ENCODE measurements at places on chromosomes 3 and 15.

GRCh38 chr3:52281981-52282801, 3.7 kb upstream of the WDR82 start:
- DNase-seq: no peak

DNA sequence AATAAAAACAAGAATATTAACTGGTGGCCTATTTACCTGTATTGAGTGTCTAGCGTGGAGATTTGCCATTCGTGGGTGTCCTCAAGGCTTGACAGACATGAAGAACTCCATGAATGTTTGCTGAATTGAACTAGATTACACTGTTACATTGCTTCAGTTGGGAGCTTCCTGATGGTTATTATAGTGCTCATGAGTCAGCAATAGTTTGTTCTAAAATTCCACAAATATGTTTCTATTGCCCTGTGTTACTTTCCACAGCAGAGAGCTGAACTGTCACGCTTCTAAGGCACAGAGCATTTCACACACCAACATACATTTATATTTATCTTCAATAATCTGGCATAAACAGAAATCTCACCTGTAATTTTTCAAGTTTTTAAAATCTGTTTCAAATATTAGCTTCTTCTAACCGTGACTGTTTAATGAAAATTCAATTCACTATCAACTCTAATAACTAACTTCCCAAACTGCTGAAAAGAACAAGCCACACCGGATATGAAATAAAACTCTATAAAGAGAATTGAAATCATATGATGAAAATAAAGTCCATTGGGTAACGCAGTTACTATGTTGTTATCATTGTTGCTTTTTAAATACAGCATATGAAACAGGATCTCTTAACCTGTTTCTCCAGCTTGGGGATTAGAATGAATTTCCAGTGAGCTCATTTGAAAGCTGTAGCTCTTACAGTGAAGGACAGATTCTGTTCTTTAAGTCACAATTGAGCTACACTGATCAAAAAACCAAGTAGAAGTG, 61.2 kb upstream of the MCF2L2 start:
- DNase-seq: no peak

GRCh38 chr3:27719314-27720003, 2.7 kb downstream of the EOMES start:
- DNase-seq: no peak

GRCh38 chr3:16607718-16608117, 2.5 kb upstream of the DAZL start:
- no peak for DNase-seq

DNA sequence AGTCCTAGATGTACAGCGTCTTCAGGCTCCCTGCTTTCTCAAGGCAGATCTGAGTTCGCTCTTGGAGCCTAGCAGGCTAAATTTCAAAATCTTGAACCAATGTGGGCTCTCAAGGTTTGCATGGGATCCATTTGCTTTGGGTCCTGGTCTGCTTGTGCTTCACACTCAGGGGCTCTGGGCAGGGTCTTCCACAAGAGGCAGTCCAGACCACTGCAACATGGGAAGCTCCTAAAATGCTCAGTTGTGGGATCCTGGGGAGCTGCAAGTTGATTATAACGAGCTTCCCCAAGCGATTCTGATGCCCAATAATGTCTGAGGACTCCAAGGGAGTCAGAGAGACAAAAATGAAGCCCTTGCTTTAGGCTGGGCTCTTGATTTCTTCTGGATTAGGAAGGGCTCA, 6.7 kb downstream of the NUTM1 start:
- no peak for DNase-seq

DNA sequence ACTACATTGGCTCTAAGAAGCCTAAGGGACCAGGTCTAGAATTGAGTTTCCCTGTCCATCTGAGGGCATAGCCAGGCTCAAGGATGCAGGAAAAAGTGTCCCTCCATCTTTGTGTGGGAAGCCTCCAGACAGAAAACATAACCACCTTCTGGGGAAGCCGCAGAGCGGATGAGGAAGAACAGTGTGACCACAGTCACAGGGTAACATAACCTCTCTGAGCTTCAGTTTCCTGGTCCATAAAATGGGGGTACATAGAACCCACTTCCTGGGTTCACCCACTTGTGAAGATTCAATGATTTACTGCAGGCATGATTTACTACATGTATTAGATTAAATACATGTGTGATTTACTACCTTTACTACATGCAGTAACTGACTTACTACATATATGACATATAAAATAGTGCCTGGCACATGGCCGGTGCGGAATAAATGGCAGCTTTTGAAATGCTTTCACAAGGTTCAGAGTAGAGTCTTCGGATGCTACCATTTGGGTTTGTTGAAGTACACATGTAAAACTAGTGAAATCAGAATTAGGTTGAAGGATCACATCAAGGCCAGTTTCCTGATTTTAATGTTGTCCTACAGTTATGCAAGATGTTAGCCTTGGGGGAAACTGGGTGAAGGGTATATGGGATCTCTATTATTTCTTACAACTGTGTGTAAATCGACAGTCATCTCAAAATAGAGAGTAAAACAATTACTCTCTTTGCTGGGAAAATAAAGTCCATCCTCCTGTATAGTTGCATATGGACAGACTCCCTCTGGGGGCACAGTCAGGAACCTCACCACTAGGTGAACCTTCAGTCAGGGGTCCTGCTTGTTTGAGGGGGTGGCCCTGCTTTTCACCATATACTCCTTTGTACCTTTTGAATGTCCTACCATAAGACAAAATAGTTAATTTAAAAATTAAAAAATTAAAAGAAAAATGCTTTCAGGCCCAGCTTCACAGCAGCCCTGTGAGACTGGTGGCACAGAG, 86.0 kb downstream of the SEMA5B start:
- DNase-seq: no peak

GRCh38 chr3:141863491-141863890, 13.0 kb upstream of the ATP1B3 start:
- DNase-seq: no peak

DNA sequence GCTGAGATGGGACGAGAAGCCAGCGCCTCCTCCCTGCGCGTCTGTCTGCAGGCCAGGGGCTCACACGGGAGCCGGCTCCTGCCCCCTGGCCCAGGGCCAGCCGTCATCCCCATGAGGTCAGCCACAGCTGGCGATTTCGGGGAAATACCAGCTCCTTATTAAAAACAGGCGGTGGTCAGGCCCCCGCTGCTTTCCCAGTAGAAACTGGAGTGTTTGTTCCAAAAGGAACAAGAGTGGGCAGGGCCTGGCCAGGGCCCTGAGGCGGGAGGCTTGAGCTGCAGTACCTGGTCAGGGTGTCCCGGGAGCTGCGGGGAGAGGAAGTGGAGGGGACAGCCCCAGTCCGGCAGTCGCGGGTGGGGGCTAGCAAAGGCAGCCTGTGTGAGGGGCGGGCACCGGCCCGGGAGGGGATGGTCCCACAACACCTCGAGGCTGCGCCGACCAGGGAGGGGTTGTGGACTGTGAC, 17.8 kb downstream of the MYL3 start:
- DNase-seq: no peak

- DNase-seq: no peak
These were observed 128.8 kb upstream of the IL12A start for GRCh38 chr3:159859836-159860235.

- no peak for DNase-seq
These were observed 56.3 kb downstream of the CORO2B start for GRCh38 chr15:68635141-68635540.

GRCh38 chr15:48905847-48906246, 27.9 kb downstream of the EID1 start:
- no peak for DNase-seq

DNA sequence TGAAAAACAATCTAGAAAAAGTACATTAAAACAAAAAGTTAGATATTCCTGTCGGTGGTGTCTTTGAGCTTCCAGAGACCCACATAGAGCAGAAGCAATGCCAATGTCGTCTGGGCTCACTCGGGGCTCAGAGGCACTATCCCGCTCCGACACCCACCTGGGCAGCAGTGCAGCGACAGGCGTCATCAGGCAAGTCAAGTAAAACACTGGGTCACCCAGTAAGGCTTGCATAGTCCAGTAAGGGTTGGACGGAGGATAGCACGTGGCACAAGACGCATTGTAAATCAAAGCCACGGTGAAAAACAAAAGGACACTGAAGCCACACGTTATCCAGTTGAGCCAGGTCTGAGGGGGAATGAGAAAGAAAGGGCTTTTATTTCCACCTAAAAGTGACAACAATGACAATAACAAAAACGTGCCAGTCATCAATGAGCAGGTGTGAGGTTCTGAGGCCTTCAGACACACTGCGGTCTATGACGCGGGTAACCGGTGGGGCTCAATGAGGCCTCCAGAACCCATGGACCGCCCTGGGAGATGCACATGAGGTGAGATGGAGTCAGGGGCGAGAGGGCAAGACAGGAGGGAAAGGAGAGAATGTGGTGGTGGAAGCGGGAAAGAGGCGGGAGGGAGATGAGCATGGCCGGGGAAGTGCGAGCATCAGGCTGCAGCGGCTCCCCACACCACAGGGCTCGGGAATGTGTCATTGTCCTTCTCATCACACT, 183.0 kb downstream of the ATP10A start:
- no peak for DNase-seq

DNA sequence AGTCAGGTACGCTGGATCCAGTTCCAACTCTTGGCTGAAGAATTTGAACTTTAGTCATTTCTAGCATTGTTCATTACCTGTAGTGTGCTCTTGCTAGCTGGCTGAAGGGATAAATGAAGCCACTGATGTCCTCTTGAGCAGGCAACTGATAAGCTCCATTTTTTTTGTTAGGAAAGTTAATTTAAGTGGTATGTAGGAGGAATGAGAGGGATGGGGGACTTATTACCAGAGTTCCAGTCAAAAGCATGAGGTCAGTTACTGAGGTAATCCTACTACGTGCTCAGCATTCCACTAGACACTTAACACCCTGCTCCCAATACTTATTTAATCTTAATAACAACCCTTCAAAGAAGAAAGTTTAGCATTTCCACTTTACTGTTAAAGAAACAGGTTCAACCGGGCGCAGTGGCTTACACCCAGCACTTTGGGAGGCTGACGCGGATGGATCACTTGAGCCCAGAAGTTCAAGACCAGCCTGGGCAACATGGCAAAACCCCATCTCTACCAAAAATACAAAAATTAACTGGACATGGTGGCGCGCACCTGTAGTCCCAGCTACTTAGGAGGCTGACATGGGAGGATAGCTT, 2.0 kb upstream of the RASA2 start:
- DNase-seq: no peak

GRCh38 chr15:36954486-36954885, 145.9 kb downstream of the MEIS2 start:
- no peak for DNase-seq

DNA sequence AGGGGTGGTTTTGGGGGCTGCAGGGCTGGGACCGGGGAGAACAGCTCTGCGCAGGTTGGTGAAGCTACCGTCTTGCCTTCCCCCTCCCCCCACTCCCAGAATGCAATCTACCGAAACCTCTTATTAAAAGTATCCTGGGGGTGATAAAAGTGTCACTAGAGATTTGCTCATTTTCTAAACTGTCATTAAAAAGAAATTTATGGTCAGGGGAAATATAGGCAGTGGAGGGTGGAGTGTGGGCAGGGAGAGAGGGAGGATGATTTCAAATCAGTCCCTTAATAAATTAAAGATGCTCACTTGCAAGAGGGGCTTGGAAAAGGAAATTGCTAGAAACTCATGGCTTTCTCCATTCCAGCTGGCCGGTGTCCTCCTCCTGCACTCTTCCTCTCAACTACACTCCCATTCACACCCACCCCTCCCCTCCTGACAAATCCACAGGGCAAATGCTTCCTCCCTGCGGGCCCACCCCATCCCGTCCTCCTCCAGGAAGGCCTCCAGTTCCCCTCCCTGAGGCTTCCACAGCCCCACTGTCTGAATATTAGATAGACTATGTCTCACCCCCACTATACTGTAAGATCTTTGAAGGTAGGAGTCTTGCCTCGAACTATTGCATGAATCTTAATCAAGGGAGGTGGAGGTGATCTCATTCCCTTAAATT, 83.9 kb downstream of the TLE3 start:
- no peak for DNase-seq

- DNase-seq: peak; percentile 37
These were observed 3.1 kb downstream of the GP5 start for GRCh38 chr3:194395778-194396538.

DNA sequence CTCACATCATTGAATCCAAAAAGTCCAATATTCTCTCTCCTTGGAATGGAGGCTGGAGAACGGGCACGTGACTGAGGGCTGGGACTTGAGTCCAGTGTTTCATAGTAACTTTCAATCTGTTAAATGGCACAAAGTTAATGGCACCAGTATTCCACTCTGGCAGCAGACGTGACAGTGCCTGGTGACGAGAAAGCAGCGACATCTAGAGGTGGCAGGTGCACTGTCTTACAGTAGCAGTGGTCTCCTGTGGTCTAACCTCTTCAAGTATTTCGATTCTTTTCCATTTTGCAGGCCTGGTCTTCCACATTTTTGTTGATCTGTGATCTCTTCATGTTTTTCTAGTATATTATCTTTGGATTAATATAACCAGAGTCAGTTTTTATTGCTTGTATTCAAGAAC, 107.1 kb downstream of the OXSM start:
- no peak for DNase-seq

DNA sequence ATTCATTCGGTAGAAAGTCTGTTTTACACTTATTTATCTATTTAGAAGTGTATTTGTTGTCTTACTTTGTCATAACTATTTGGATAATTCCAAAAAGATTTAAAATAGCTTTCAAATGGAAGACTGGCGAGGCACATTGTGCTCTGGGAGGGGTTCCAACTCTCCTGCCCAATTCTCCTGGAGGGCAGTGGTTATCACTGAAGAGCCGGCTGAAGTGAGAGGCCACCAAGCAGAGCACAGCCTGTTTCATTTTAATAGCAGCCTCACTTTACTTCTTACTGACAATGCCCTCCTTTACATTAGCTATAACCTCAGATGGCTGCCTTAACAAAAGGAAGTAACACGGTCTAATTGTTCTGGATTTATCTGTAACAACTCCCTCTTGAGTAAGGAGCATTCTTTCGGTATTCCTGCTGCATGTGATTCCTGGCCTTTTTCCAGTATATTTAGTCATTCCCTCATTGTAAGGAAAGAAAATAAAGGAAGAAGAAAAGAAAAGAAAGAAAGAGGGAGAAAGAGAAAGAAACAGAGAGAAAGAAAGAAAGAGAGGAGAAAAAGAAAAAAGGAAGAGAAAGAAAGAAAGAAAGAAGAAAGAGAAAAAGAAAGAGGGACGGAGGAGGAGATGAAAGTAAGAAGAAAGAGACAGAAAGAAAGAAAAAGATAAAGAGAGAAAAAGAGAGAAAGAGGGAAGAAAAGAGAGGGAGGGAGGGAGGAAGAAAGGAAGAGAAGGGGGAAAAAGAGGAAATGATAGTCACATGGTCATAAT, 339.8 kb upstream of the WNT5A start:
- no peak for DNase-seq

DNA sequence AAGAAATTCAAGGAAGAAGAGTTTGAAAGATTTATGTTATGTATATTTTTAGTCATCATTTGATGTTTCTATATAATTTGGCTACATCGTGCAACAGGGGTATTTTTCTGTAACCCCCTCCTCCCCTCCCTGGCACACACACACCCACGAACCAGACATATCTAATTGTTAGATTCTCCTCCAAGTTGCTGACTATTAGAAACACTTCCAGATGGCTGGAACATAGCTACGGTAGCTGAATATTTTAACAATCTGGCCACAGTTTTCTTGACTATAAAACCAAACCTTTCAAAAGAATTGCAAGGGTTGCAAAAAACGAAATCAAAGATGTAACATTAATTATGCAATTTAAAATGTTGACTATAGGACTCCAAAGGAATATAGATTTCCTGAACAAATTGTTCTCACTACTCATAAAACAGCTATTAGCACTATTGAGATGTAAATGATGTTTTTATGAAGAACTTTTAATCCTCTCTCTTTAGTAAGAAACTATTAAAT, 154.4 kb downstream of the CHL1 start:
- no peak for DNase-seq

All from stimulated activated CD4-positive, alpha-beta T cell treated with anti-CD3 and anti-CD28 coated beads, Interleukin-4, amount 100 ng/mL, for 48 hours (primary cell).